ENCODE measurements at places on chromosomes 2 and 18.

- DNase-seq: no peak
These were observed 633.1 kb upstream of the SETBP1 start for GRCh38 chr18:44047585-44047984.

DNA sequence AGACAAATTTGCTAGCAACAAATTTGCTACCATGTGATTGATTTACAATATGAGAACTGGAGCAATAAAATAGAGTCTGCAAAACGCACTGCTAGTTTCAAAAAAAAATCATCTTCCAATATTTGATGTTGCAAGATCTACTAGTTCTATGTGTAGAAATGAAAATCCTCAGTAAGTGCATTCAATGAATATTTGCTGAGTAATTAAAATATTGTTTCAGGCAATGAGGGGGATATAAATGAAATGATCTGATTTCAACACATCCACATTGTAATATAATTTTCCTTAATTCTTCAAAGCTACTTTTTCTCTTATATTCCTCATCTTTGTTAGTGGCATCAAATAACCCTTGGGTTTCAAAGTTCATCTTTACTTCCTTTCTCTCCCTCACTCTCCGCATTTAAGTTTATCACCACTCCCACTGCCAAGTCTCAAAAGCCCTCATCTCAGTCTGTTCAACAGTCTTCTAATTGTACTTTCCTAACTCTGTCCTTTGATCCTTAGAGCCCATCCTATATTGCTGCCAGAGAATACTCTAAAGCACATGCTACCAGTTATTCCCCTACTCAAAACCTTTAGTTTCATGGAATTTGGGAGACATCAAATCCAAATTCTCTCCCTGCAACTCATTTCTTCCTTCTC is 6.2 kb downstream of the OSGEPL1 start:
- DNase-seq: no peak

DNA sequence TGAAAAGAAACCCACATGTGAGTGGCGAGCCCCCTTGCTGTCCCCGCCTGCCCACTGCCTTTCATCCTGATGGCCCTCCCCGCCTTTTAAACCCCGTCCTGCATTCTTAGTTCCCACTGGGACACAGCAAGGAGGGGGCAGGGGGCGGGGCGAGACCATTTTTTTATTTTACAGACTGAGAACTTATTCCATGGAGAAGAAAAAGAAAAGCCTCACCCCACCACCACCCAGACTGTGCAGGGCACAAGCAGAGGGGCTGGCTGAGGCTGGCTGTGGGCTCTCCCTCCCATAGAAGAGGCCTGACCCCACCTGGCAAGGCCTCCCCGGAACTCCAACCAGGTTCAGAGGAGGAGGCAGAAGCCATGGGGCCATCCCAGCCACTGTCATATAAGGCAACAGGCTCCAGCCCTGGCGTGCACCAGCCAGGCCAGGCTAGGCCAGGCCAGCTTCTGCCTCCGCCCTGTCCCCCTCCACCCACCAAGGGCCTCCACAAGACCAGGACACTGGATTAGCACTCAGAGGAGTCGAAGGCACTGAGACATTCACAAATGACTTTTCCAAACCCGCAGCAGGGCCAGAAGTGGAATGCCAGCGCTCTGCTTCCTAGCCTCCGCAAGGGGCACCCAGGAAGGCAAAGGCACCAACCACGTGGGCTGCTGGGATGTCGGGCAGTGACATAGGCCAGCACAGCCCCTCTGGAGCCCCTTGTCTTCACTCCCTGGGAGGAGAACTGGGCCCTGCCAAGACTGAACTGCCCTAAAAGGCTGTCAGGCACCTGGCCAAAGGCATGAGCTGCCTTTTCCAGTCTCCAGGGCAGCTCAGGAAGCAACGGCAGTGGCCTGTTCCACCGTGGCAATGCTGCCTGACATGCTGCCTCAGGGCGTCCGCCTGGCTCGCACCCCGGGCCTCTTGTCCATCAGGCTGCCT is 37.5 kb upstream of the SEMA4C start:
- no peak for DNase-seq

GRCh38 chr18:79971211-79971952 is 6.9 kb downstream of the HSBP1L1 start:
- no peak for DNase-seq

GRCh38 chr2:127678531-127678930 is 3.2 kb upstream of the LIMS2 start:
- no peak for DNase-seq

DNA sequence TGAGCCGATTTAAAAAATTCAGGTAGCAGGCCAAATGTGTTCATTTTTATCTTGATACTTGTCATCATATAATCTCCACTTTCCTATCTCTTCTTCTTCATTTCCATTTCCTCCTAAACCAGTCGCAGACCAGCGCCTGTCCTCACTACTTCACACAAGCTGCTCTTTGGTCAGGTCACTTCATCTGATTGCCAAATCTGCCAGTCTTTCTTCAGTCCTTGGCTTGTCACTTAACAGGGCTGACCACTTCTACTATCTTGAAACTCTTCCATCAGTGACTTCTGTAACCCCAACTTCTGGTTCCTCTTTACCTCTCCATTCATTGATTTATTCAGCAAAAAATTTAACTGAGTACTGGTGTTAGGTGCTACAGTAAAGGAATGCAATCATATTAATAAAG is 18.0 kb upstream of the SPRED2 start:
- no peak for DNase-seq

DNA sequence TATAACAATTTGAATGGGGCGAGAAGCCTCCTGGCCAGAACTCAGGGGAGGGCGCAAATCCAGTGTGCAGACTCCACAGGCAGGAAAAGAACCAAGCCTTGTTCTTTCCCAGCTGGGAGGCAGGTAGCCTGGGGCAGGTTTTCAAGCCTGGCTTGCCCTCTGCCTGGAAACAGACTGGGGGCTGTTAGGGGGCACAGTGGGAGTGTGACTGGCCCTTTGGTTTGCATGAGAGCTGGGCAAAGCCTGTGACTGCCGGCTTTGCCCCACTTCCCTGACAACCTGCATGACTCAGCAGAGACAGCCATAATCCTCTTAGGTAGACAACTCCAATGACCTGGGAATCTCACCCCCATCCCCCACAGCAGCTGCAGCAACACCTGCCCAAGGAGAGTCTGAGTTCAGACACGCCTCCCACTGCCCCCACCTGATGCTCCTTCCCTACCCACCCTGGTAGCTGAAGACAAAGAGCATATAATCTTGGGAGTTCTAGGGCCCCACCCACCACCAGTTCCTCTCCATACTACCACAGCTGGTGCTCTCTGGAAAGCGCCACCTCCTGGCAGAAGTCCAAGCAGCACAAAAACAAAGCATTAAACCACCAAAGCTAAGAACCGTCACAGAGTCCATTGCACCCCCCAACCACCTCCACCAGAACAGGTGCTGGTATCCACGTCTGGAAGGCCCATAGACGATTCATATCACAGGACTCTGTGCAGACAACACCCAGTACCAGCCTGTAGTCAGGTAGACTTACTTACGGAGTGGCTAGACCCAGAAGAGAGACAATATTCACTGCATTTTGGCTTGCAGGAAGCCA is 402.5 kb downstream of the STK39 start:
- peak; percentile 8 for DNase-seq

GRCh38 chr2:68216454-68217310 is 35.6 kb downstream of the PPP3R1 start:
- DNase-seq: no peak

- no peak for DNase-seq
These were observed 6.8 kb upstream of the COX7A2L start for GRCh38 chr2:42367835-42368234.

GRCh38 chr2:10048501-10049171 is 5.3 kb downstream of the KLF11 start:
- DNase-seq: no peak

GRCh38 chr18:12599543-12599942 is 58.4 kb downstream of the SPIRE1 start:
- DNase-seq: no peak

GRCh38 chr18:79522451-79523205 is 126.9 kb downstream of the NFATC1 start:
- DNase-seq: peak; percentile 81

DNA sequence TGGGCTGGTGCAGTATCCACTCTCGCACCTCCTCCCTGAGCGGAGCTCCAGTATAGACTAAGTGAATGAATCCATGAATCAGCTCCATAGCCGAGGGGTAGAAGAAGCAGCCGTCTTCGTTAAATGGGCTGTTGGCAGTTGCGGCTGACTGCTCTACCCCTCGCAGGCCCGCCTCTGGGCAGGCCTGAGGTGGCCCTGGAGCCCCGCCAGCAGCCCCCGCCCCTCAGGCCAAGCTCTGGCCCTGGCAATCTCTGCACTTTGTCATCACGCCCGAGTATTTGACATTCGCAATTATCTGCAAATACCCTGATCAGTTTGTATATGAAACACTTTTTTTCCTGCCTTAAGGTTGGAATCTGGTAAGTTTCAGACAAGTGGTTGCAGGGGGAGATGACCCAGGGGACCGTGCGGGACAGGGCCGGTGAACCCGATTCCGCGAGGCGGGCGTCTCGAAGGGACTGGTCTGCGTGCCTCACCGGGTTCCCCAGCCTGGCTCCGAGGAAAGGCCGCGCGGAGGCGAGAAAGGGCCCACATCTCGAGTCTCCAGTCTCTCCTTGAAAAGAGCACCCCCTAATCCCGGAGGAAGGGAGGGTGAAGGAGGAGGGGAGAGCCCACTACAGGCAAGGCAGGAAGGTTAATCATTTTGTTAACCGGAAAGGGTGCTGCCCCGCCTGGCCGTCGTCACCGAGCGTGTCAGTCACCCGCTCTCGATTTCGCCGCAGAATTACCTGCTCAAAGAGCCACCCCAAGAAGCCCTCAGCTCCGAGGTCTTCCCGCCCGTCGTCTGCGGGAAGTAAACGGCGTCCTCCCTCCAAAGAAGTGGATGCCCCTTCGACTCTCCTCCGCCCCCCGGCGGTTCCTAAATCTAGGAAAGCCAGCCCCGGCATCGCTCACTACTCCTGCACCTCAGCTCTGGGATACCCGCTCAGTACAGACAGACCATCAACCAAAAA is 11.1 kb upstream of the SATB2 start:
- DNase-seq: peak; percentile 41

Data from stimulated activated CD4-positive, alpha-beta T cell treated with anti-CD3 and anti-CD28 coated beads, Interleukin-15, amount 100 ng/mL, for 24 hours (primary cell).